ENCODE measurements at places on chromosomes 5 and 9. TPM values are rescaled to one million over a fixed set of nuclear protein-coding genes. Genes with fewer than 3 reads are reported as not detected.

KIF12 gene
- total RNA-seq: not detected

NMUR2 gene
- not detected for total RNA-seq

C5 gene
- total RNA-seq: 2.4 TPM

CFAP90 gene
- total RNA-seq: not detected

ENHO gene
- total RNA-seq: not detected

SLC36A3 gene
- not detected for total RNA-seq

COQ4 gene
- total RNA-seq: 29.1 TPM

IL5 gene
- not detected for total RNA-seq

MELK gene
- total RNA-seq: 23.3 TPM

ROPN1L gene
- total RNA-seq: 0.86 TPM

RORB gene
- total RNA-seq: not detected

TPPP gene
- 0.13 TPM for total RNA-seq

RAI14 gene
- total RNA-seq: 120 TPM

SLC34A3 gene
- total RNA-seq: not detected

Measured in GM23248 (cell line).